ENCODE measurements at places on chromosomes 13 and 19. TPM values are rescaled to one million over a fixed set of nuclear protein-coding genes. Genes with fewer than 3 reads are reported as not detected.

DNA sequence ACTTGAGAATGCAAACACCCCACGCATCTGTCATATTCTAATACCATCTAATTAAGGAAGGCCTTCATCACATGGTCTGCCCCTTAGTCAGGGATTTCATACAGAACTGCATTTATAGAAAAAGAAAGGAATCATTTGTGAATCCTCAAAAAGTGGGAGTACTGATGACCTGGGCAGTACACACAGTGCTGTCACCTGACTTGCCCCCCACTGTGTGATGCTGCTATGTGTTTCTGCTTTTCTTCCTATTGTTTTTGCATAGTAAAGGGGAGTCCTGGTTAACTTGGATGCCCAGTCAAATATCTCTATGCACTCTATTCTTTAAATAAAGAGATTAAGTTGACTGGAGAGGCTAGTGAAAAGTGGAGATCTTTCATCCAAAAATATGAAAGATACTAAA is 1921.2 kb upstream of the PRR20A start:
- H3K27me3 ChIP-seq, result no peaks in the 10 kb centered on the region
- DNase-seq, result no peak
- no peaks in the 10 kb centered on the region for H3K4me1 ChIP-seq
- H3K36me3 ChIP-seq, result no peaks in the 10 kb centered on the region

- H3K27me3 ChIP-seq, result no peaks in the 10 kb centered on the region
- H3K4me1 ChIP-seq, result peaks cover 37% of the 10 kb centered on the region
- H3K36me3 ChIP-seq, result peaks cover 27% of the 10 kb centered on the region
- DNase-seq, result no peak
- peak overlapping the region; percentile 100 for H3K4me3 ChIP-seq
Observed at GRCh38 chr13:36997716-36998427, 1.3 kb downstream of the ALG5 start.

- no peak overlapping the region for H3K4me3 ChIP-seq
- peak overlapping the region; percentile 84 for H3K27ac ChIP-seq
- H3K36me3 ChIP-seq, result peaks cover 6% of the 10 kb centered on the region
- H3K4me1 ChIP-seq, result peaks cover 28% of the 10 kb centered on the region
- no peak for DNase-seq
- peaks cover 82% of the 10 kb centered on the region for H3K27me3 ChIP-seq
Observed at GRCh38 chr13:99986741-99987140, 5.2 kb downstream of the ZIC2 start.

- no peak for DNase-seq
- H3K27me3 ChIP-seq, result no peaks in the 10 kb centered on the region
Observed at GRCh38 chr13:45542391-45542790, 73.1 kb downstream of the ERICH6B start.

Gene TUBA3C
- not detected for total RNA-seq

DNA sequence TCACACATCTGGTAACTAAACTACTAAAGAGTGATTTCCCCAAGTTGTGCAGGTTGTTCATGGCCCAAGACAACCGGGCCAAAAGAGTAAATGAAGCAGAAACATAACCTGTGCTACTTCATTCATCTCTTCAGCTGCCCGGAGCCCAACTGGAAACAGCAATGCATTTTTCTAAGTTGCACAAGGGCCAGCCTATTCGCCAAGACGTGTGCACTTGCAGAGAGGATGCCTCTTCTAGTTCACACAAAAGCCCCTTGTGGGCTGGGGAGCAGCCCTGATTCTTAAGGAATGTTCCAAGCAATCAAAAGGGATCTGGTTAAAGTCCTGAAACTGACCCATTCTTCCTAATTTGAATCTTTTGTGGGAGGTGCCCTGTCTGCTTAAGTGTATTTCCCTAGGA is 275.8 kb downstream of the SHISA2 start:
- no peak overlapping the region for H3K27ac ChIP-seq
- no peak for DNase-seq
- H3K4me3 ChIP-seq, result no peak overlapping the region
- H3K27me3 ChIP-seq, result no peaks in the 10 kb centered on the region
- H3K36me3 ChIP-seq, result no peaks in the 10 kb centered on the region

GRCh38 chr13:25248071-25248470 is 39.2 kb downstream of the MTMR6 start:
- H3K4me1 ChIP-seq, result no peaks in the 10 kb centered on the region
- H3K27me3 ChIP-seq, result no peaks in the 10 kb centered on the region

DNA sequence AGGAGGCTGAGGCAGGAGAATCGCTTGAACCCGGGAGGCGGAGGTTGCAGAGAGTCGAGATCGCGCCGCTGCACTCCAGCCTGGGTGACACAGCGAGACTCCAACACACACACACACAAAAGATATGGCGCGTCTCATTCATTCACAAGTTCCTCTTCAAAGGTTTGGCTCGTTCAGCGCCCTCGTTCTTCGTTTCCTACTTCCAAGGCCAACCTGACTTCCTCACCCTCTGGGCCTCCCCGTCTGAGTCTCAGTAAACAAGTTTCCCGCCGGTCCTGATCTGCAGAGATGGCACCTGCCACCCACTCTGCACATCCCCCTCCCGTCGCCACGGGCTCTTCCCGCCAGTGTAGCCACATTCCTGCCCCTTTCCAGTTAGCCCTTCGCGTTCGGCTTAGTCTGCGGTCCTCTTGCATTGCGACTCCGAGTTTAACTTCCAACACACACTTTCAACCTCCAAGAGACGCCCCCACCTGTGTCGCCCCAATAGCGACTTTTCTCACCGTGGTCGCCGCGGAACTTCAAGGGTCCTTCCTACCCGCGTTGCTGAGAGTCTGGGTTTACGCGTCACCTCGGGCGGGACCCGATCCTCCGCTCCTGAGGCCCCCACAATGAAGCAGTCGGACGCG is 1.3 kb upstream of the BSG start:
- peaks cover 34% of the 10 kb centered on the region for H3K4me1 ChIP-seq
- peak overlapping the region; percentile 92 for H3K27ac ChIP-seq
- no peaks in the 10 kb centered on the region for H3K27me3 ChIP-seq
- peak; percentile 46 for DNase-seq

- DNase-seq, result peak; percentile 90
- no peak overlapping the region for H3K27ac ChIP-seq
- H3K27me3 ChIP-seq, result no peaks in the 10 kb centered on the region
- peaks cover 21% of the 10 kb centered on the region for H3K4me1 ChIP-seq
- H3K36me3 ChIP-seq, result no peaks in the 10 kb centered on the region
Observed at GRCh38 chr19:16247353-16248182, 49.9 kb downstream of the AP1M1 start.

Gene CGB2
- not detected for total RNA-seq

GRCh38 chr13:73035660-73036059 is 23.1 kb upstream of the KLF5 start:
- no peak overlapping the region for H3K4me3 ChIP-seq
- H3K36me3 ChIP-seq, result no peaks in the 10 kb centered on the region

GRCh38 chr19:55225415-55225958 is 3.1 kb downstream of the TMEM86B start:
- DNase-seq, result no peak
- H3K36me3 ChIP-seq, result peaks cover 5% of the 10 kb centered on the region
- no peaks in the 10 kb centered on the region for H3K27me3 ChIP-seq
- H3K4me1 ChIP-seq, result no peaks in the 10 kb centered on the region

DNA sequence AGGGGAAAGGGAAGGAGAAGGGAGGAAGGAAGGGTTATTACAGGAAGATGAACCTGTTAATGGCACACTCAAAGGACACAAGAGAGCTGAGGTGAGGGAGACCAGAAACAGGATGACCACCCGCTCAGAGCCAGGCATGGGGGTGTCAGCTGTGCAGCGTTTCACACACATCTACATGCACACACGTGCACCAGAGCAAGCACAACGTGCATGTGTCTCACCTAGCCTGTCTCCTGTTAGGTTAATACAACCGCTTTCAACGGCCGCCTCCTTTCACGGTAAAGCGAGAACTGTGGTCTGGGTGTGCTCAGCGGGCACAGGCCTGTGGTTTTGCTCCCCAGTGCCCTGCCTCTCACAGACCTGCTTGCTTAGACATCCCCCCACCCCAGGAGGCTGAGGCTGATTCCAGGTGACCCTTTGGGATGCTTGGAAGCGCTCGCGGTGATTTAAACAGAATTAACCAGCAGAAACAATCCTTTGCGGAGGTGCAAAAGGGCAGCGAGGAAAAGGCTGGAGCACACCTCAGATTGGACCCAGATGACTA is 27.4 kb downstream of the IRS2 start:
- no peak for DNase-seq
- no peak overlapping the region for H3K27ac ChIP-seq
- no peak overlapping the region for H3K4me3 ChIP-seq

GRCh38 chr19:41327076-41327575 is 17.2 kb downstream of the CCDC97 start:
- peaks cover 14% of the 10 kb centered on the region for H3K36me3 ChIP-seq
- DNase-seq, result no peak
- peak overlapping the region; percentile 68 for H3K27ac ChIP-seq

DNA sequence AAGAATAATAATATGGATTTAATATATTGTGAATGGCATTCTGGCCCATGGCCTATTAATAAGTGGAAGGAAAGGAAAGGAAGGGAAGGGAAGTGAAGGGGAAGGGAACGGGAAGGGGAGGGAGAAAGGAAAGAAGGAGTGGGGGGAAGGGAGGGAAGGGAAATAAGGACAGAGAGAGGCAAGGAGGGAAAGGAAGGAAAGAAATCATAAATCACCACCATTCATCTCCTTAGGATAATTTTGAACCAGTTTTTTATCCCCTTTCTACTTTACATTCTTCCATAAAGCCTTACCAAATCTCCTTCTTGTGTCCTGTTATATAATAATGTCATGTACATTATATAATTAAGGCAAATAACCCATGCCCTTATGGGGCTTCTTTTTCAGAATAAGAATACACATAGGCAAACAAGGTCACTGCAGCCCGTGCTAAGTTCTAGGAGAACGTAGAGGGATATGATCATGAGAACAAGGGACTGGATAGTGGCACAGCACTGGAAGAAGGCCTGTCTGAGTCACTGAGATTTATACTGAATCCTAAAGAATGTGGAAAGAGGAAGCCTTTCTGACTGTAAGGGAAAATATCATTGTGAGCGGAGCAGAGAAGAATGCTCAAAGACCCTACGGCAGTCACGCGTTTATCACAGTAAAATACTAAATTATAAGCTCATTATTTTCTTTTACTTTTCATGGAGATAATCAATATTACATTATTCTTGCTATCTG is 444.5 kb upstream of the GPC6 start:
- H3K36me3 ChIP-seq, result no peaks in the 10 kb centered on the region
- H3K27ac ChIP-seq, result no peak overlapping the region

Gene KCTD4
- not detected for total RNA-seq

DNA sequence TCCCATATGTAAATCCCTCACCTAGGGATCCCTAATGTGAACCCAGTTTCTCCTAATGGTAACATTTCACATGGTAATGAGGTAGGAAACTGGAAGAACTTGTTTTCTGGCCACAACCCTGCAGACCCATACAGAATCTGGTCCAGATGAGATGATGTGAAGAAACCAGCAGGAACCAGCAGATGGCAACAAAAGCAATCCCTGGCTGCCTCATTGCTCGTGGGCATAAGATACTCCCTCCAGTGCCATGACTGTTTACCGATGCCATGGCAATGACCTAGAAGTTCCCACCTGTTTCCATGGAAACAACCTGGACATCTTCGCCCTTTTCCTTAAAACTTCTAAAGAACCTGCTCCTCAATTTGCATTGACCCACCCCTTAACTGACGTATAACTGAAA is 1.4 kb upstream of the CD209 start:
- H3K27ac ChIP-seq, result no peak overlapping the region
- DNase-seq, result no peak
- H3K4me3 ChIP-seq, result no peak overlapping the region
- H3K4me1 ChIP-seq, result peaks cover 34% of the 10 kb centered on the region
- peaks cover 16% of the 10 kb centered on the region for H3K36me3 ChIP-seq

Gene NCR1
- total RNA-seq, result 4.1 TPM

Gene MISP3
- total RNA-seq, result 5.8 TPM

Data from activated T-cell treated with anti-CD3 and anti-CD28 coated beads, Interleukin-2, amount 50 U/mL, for 72 hours (primary cell).